ENCODE measurements at places on chromosomes 11 and 22.

- DNase-seq, result no peak
Observed at GRCh38 chr11:65427691-65428577, 5.3 kb downstream of the NEAT1 start.

- no peak for DNase-seq
Observed at GRCh38 chr11:57514538-57515331, 767 bp downstream of the SLC43A1 start.

DNA sequence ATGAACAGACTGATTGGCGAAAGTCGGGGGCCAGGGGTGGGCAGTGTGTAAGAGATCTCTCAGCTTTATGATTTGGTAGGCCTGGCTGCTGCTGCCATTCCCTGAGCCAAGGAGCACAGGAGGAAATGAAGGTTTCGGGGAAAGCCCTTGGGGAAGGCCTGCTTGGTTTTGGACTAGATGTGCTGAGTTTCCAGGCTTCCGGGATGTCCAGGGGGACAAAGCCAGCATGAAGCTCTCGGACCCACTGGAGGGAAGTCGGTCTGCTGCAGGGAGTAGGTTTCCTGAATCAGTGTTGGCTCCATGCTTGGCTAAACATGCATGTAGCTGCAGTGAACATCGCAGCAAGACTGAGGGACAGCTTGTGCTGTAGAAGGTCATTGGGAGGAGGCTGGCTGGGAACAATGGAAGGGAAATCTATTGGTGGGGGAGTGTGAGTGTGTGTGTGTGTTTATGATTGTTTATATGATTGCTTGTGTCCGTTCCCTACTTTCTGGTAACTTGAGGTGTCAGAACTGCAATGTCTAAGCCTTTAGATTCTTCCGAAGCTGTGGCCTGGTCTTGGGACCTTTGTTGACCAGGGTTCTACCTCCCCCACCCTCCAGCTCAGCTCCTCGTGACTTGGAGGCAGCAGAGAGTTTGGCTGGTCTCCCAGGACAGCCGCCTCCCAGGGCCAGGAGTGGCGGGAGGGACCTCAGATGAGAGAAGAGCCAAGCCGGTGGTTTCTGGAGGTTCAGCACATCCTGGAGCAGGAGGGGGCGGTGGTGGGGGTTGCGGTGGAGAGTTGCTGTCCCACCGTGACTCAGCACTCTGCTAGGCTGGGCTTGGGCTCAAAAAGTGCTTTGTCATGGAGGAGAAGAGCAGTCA is 4.0 kb upstream of the FTH1 start:
- no peak for DNase-seq

DNA sequence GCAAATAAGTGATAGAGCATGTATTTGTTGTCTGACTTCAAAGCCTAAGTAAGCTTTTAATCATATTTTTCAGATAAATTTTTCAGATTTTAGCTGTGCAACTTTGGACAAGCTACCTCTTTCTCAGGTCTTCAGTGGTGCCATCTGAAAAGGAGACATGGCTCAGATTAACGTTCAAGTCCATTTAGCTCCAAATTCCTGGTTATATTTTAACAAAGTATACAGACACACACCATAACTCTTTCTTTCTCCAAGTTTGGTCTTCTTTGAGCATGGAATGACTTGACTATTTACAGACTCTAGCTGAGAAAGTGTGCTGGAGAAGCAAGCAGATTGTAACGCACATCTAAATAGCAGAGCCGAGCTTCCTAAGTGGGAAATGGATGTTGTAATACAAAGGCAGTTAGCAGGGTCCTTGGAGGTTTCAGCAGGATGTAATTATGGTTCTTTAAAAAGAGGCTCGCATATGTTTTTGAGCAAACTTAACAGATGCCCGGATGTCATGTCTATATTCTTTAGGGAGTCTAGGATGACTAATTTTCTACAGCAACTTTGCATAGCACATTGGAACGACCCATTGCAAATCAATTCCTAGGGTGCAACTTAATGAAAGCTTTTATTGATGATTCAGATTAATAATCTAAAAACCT is 128.1 kb upstream of the E2F8 start:
- no peak for DNase-seq

- no peak for DNase-seq
Observed at GRCh38 chr11:5204787-5205186, 4.3 kb upstream of the OR51V1 start.

Data from NCI-H1417 treated with DMSO at 0.1 percent for 48 hours (cell line).